Activated T-cell treated with anti-CD3 and anti-CD28 coated beads, Interleukin-2, amount 50 U/mL, for 1 hour (primary cell): ENCODE measurements at places on chromosomes 7 and 10.

- DNase-seq, result no peak
Observed at GRCh38 chr7:91812388-91812787, 68.1 kb downstream of the MTERF1 start.

DNA sequence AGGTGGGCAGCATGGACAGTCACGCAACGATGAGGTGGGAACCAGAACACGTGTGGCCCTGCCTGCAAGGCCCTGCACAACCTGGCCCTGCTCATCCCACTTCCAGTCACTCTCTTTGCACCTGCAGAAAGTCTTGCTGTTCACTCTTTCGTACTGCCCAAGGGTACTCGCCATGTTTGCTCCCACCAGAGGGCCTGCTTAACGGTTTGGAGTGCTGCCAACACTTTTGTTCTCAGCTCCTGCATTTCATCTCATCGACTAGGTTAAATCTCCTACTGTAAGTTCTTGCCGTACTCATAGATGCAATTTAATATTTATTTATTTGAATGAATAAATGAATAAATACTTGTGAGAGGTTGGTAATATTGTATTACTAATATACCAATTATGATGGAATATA lies 315.3 kb downstream of the SDK1 start:
- DNase-seq, result no peak

GRCh38 chr10:52316001-52316400 lies 1.9 kb downstream of the DKK1 start:
- no peak for DNase-seq

DNA sequence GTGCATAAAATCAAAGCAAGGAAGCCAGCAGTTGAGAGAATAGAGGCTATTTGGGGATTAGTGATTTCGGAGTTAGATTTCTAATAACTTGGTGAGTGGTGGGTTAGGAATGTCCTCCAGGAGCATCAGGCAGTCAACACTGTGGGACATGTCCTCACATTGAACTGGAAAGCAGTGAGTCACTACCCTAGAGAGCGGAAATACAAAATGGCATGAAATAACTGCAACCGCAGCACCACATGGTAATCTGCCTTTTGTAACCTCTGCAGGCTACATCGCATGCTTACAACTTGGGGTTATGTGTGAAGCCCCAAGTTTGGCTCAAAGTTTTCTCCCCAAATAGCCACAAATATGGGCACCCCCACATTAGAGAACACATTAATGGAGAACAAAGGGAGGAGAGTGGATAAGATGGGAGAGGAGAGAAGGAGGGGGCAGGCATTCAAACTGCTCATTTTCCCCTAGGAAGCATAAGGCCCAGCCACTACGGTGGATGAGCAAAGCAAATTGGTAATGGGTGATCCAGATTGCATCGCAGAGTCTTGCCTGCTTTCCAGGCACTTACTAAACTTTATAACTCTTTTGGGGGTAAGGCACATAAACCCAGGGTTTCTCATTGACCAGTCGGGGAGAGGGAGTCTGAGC lies 22.0 kb upstream of the SLF2 start:
- no peak for DNase-seq

GRCh38 chr7:51366930-51367613 lies 50.5 kb upstream of the COBL start:
- DNase-seq, result no peak

DNA sequence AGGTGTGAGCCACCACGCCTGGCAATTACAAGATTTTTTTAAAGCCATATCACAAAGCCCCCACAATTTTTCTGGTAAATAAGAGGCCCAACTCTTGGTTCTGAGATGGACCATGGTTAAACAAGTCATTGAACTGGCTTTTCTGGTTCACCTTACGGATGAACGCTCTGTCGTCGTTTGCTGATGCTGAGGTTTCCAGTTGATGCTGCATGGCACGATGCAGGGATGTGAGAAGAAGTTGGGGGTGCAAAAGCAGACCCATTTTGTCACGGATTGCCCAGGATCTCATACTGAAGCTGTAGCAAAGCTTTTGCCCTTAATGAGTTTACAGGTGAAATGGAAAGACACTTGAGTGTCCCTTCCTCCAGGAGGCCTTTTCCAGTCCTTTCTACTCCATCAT lies 2.0 kb upstream of the IL2RA start:
- DNase-seq, result no peak

GRCh38 chr7:93476491-93477344 lies 97.8 kb downstream of the CALCR start:
- DNase-seq, result no peak
